ENCODE measurements at places on chromosomes 7 and 10. TPM values are rescaled to one million over a fixed set of nuclear protein-coding genes. Genes with fewer than 3 reads are reported as not detected.

The IL2RA gene
- 0.46 TPM for polyA plus RNA-seq

The SORCS3 gene
- not detected for polyA plus RNA-seq

The PSPH gene
- 5.5 TPM for polyA plus RNA-seq

The ZNF212 gene
- polyA plus RNA-seq, result 3.9 TPM

The WASHC2C gene
- 7.8 TPM for polyA plus RNA-seq

The PRRT4 gene
- polyA plus RNA-seq, result 0.13 TPM
